GM20000 (cell line): ENCODE measurements at places on chromosomes 13 and 19.
A peak's percentile ranks its signal among the peaks of the same experiment; 100 is the strongest.

DNA sequence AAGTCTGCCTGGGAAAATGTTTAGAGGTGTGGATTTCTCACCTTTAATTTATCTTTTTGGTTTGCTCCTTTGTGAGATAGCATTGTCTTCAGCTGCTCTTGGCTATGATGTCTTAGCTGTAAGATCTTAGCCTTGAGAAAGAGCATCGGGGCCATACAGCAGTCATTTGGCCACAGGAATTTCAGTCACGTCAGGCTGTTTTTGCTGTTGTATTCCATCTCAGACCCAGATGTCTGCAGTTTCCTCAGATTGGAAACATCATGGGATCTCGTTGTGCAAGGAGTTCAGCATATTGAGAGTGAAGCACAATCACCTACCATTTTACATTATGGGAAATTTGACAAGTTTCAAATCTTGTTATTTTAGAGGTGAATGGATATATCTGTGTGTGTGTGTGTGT is 89.3 kb upstream of the C1QTNF9B start:
- DNase-seq, result no peak

- DNase-seq, result no peak
Observed at GRCh38 chr19:38845374-38846024, 4.3 kb downstream of the HNRNPL start.

- DNase-seq, result peak; percentile 32
Observed at GRCh38 chr19:31285744-31286143, 63.5 kb downstream of the TSHZ3 start.

DNA sequence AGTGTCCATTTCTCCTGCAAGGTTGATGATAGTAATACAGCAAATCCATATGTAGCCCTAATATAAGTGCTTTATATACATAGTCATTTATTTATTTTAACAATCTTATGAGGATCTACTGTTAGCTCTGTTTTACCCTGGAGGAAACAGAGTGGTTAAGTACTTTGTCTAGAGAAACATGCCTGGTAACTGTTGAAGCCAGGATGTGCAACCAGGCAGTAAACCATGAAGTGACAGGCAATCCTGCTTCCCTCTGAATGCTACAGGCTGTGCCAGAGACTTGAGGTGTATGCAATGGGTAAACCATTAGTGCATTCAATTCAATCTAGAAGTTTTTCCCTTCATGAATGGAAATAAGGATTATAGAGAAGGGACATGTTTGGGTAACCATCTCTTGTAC is 911.0 kb downstream of the PCDH17 start:
- no peak for DNase-seq

- DNase-seq, result peak; percentile 10
Observed at GRCh38 chr13:46866150-46866549, 30.7 kb downstream of the HTR2A start.

DNA sequence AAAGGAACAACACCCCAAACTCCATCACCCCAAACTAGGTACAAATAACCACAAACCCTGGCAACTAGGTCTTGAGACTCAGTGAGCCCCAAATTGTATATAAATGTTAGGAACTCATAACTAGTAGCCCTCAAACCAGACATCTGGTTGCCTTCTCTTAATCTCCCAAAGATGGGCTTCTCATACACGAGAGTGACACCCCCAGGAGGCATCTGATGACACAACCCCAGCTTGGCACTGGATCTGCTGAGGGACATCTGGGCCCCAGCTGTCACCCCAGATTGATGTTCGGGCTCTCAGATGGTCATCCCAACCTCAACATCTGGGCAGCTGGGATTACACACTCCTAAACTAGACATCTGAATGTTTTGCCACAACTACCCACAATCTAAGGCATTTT is 14.8 kb downstream of the RABAC1 start:
- DNase-seq, result peak; percentile 36

DNA sequence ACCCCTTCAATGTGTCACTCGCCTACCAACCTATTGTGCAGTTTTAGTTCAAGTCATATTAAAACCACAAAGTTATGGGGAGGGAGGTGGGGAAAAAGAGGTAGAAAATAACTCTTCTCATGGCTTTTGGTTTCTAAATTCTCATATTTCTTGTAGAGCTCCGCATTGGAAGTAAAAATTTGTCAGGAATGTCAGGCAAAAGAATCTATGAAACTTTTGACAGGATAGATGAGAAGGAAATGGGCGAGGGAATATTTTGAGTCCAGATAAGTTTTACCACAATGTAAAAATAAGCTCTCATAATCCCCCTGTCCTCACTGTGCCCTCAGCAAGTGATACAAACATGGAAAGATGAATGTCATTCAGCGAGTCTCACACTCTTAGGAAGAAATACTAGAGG is 270.4 kb downstream of the DLEU7 start:
- no peak for DNase-seq

GRCh38 chr19:41849067-41849466 is 4.2 kb downstream of the DMRTC2 start:
- DNase-seq, result no peak

GRCh38 chr19:531753-532560 is at the start of gene CDC34:
Gene CDC34 (plus strand): TSS chr19:531760. CDS start chr19:531932, 172 bp downstream.
- peak; percentile 69 for DNase-seq

DNA sequence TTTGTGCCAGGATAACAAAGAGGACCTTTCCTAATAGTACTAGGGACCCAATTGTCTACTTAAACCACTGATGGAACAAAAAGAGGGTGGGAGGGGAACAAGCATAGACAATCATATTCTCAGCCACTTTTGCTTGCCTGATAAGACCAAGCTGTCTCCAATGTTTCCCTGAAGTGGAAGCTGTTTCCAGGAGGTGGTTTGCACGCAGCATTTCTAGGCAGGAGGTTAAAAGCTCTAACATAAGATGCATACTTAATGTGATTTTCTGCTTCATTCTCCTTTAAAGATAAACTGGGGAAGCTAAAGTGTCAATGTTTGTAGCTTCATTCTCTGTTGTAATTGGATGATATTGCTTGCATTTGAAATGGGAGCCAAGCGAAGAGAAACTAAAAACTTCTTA is 442.9 kb downstream of the HS6ST3 start:
- no peak for DNase-seq

DNA sequence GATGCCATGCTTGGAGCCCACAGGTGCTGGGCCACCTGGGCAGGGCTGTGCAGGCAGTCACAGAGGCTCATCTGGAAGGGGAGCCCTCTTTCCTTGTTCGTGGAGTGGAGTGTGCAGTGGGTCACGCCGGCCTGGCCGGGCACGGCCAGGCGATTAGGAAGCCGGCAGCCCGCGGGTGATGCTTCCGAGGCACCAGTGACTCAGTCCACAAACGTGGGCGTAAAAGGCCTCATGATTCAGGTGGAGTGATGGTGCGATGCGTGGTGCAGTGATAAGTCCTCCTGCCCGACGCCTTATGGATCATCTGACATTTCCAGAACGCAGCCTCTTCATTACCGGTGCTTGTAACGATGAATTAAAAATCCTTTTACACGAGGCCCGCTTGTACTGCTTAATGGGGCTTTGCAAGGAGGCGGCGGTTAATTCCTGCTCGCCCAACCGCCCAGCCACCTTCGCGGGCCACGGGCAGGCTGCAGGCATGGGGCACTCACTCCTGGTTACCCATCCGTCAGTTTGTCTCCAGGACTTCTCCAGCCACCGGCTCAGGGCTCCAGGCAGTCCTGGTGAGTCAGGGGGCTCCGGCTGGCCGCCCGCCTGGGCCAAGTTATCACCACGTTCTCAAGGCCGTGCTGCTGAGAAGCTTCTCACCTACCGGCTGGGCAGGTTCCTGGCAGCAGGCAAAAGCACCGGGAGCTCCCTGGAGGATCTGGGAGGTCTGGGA is 172.4 kb downstream of the KDM4B start:
- DNase-seq, result no peak

GRCh38 chr13:59666504-59666903 is 497.2 kb downstream of the DIAPH3 start:
- no peak for DNase-seq

- no peak for DNase-seq
Observed at GRCh38 chr19:19067276-19068072, 3.7 kb downstream of the SLC25A42 start.

- DNase-seq, result no peak
Observed at GRCh38 chr19:51507640-51508058, 6.0 kb upstream of the SIGLEC12 start.

GRCh38 chr13:46621133-46621532 is 68.2 kb downstream of the LRCH1 start:
- no peak for DNase-seq

DNA sequence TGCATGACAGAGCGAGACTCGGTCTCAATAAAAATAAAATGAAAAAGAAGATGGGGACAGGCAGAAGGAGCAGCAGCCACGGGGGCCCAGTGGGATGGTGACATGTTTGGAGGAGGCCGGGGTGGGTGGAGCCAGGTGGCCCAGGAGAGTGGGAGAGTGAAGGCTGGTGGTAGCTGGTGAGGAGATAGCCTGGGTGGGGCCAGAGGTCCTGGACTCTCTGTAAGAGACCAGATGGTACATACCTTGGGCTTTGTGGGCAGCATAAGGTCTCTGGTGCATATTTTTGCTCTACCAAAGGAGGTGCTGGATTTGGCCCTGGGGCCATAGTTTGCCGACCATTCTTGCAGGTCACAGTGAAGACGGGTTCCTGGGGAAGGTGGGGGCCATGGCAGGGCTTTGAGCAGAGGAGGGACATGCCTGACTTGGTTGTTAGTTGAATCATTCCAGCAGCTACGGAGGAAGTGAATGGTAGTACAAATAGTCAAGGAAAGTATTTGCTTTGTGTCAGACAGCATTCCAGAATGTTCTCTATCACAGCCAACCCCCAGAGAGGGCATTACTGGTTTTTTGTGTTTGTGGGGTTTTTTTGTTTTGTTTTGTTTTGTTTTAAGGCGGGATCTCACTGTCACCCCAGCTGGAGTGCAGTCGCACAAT is 69.1 kb downstream of the ARHGEF18 start:
- no peak for DNase-seq

GRCh38 chr19:3499738-3500428 is 591 bp downstream of the DOHH start:
- no peak for DNase-seq

DNA sequence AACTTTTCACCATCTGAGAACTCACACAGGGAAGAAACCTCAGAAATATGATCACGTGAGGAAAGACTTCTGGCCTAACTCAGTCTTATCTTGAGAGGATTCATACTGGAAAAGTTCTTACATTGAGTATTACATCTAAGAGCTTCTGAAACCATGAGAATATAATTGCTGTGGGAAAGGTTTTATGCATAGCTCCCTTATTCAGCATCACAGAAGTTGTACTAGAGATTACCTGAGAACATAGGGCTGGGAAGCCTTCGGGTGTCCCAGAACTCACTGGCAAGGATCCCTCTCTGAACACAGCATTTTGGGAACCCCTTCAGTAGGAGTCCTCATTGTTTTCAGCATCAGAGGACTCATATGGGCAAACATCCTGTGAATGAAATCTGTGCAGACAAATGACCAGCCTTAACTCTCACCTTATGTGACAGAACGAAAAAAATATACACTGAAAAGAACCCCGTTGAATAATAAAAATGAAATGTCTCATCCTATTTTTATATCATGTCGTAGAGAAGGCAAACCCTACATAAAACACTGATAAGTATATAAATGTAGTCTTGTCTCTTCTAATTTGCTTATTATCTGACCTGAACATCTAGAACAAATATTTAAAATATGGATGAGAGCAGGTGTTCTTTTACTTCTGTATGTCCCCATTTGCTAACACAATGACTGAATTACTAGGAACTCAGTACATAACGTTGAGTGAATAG is 14.2 kb downstream of the ZNF274 start:
- no peak for DNase-seq

- DNase-seq, result no peak
Observed at GRCh38 chr19:40740747-40741146, 9.5 kb downstream of the ACTMAP start.

DNA sequence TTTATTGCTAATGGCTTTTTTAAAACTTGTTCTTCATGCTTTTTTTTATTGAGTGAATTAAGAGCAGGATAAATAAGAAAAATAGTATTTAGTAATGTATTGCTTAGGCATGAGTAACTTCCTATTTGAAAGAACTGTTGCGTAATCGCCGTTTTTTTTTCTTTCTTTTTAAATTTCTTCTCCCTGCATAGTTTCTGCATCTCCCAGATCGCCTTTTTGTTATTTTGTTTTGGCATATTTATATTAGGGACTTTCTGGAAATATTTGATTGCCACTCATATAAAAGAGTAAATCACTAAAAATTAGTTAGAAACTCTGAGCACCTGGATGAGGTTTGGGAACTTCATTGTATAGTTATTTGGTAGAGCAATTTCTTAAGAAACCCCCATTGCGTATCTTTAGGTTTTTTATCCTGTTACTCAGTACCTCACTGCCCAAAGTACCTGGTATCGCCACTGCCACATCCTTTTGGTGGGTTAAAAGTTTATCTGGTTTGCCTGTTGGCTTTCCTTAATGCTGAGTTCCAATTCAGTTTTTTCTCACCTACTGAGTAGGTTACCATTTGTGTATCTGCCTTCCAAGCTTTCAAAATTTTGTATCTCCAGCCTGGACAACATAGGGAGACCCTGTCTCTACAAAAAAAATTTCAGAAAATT is 36.2 kb upstream of the LPAR6 start:
- no peak for DNase-seq

GRCh38 chr13:74062933-74063332 is 71.3 kb downstream of the KLF12 start:
- DNase-seq, result peak; percentile 44

GRCh38 chr13:99093997-99094396 is 106.7 kb upstream of the UBAC2 start:
- no peak for DNase-seq

- no peak for DNase-seq
Observed at GRCh38 chr19:3117716-3118115, 18.1 kb upstream of the GNA15 start.

DNA sequence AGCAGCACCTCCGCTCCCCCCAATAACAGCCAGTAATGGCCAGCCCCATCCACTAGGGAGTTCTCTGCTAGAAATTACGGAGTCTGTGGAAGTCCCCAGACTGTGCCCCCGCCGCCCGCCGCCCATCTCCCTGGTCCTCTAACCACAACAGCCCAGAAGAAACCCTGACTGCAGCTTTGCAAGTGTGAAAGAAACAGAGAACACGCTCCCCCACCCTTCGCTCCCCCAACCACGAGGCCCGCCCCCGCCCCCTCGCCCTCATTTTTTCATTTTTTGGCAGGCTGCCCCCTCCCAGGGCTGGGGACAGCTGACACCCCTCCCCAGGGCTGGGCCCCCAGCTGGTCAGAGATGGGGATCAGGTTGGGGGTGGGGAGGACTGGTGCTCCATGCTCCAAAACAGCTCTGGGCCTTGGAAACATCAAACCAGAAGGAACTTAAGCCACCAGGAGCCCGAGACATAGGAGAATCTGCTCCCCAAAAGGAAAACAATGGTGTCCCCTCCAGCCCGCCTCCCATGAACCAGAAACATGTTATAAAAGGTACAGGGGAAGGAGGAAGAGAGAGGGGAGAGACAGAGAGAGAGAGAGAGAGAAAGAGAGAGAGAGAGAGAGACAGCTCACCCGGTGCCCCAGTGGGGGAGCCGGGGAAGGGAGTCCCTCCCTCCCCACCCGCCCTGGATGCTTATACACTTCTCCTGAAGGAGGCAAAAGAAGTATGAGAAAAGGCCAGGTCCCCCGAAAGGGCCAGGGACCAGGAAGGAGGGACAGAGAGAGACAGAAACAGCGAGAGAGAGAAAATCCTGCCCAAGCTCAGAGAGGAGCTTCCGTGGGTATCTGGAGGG is 29.8 kb upstream of the ASF1B start:
- DNase-seq, result no peak

GRCh38 chr13:27199211-27199610 is 27.6 kb upstream of the USP12 start:
- DNase-seq, result no peak

GRCh38 chr19:51544038-51544437 is 12.6 kb upstream of the SIGLEC6 start:
- DNase-seq, result no peak

- DNase-seq, result no peak
Observed at GRCh38 chr13:97390941-97391600, 42.9 kb upstream of the RAP2A start.

- DNase-seq, result no peak
Observed at GRCh38 chr13:26716984-26717383, 43.6 kb downstream of the GPR12 start.
